ENCODE measurements at places on chromosomes 4 and X.

DNA sequence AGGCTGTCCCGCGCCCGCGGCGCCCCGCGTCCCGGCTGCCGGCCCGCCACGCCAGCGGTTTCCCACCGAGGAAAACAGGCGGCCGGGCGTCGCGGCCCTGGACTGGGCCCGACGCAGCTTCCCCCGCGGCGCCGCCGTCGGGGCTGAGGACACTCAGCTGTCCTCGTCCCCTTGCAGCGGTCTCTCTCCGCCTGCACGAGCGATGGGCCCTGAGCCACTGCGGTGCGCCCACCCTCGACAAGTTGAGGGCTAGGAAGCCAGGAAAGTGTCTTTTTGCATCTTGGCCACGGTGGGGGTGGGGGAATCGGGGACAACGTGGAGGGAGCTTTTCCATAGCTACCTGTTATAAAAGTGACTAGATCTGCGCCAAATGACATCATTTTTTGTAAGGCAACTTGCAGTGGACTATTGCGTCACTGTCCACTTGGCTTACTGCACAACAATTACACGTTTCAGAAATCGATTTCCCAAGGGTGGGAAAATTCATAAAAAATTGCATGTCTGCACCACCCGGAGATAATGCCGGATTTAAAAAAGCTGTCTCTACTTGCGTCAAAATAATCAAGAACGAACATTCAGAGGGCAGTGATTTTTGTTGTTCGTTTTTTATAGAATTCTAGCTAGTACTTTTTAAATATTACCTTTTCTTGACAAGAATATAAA, 1.1 kb downstream of the KLHL15 start:
- DNase-seq, result peak; percentile 6

DNA sequence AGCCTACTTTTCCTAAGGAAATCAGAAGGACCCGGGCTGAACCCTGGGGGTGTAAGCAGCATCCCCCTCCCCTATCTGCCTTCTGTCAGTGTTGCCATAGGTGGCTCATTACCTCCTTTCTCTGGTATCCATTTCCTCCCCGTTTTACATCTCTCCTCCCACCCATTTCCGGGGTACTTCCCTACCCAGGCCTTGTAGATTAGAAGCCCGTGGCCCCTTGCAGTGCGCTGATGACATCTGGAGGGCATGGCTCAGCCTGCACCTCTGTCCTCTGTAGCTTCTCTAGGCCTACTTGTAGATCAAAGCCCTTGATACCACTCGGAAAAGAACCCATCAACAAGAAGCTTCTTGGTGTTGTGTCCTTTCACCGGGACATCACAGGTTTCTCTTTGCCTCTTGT, 71.8 kb downstream of the NBDY start:
- DNase-seq, result peak; percentile 46

- no peak for DNase-seq
Measured at GRCh38 chrX:112164420-112164819, 81.8 kb upstream of the TRPC5 start.

DNA sequence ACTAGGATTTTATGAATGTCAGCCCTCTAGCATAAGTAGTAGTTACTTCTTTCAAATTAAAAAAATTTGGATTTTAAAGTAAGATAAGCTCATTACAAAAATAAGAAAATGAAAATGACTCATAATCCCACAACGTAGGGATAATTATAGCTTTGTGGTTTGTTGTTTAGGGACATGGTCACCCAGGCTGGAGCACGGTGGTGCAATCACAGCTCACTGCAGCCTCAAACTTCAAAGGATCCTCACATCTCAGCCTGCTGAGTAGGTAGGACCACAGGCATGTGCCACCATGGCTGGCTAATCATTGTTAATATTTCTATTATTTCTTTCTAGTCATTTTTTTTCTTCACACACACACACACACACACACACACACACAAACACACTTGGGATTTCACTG, 57.6 kb downstream of the PLAC1 start:
- DNase-seq, result no peak

- DNase-seq, result no peak
Measured at GRCh38 chr4:10078481-10079233, 37.9 kb downstream of the WDR1 start.

DNA sequence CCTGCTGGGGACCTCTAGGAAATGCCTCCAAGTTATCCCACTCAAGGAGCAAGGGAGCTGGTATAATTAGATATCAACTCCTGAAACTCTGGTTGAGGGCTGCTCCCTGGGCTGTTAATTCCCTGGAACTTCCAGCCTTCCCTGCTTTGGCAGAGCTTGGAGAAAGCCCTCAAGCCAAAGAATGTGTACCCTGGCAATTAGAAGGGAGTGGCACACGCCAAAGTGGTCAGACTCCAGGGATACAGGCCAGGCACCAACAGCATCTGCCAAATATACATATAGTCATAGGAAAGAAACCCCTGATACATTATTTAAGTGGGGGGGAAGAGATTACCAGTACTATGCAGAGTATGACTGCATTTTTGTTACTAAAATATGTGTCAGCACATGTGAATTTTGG, 616.8 kb downstream of the BCOR start:
- no peak for DNase-seq

GRCh38 chr4:113499696-113500095, 261.8 kb downstream of the CAMK2D start:
- DNase-seq, result no peak

- DNase-seq, result no peak
Measured at GRCh38 chrX:43580621-43581020, 75.5 kb upstream of the MAOA start.

- no peak for DNase-seq
Measured at GRCh38 chr4:42398171-42398870, 1.0 kb downstream of the SHISA3 start.

- no peak for DNase-seq
Measured at GRCh38 chr4:136741468-136741867, 790.8 kb downstream of the PCDH18 start.

DNA sequence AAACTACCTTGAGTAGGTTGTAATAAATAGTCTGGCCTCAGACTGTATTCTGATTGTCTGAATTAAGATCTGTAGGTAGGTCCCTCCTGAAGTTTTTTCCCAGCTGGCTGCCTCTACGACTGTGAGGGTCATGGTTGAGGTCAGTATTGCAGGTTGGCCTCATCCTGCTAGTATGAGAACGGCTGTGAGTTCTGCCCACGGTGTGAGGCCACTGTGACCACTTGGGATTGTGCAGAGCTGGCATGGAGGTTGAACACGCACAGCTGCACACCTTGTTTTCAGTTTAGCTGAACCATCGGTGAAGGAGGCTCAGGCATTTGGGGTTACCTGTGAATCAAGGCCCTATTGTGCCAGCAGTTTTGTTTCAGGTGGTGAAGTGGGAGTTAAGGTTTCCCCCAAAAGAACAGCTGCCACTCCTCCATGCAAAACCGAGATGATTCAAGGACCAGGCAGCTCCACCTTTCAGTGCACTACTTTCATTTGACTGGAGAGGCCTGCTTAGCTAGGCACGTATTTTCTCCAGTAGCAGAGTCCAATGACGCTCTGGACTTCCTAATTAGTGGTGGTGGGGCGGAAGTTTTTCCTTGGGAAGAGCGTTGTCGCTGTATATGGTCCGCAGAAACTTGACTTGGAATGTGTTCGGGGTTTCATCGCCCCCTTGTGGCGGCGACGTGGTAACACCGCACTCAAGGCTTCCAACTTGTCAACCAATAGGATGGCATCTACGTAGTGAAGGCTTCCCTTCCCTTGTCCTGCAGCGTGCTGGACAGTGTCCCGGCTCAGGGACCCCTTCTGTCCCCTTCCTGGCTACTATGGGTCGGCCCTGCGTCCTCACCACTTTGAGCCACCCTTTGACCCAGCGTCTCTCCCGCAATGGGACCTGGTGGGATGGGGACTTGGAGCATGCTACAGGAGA, 13.8 kb downstream of the CMC4 start:
- no peak for DNase-seq

DNA sequence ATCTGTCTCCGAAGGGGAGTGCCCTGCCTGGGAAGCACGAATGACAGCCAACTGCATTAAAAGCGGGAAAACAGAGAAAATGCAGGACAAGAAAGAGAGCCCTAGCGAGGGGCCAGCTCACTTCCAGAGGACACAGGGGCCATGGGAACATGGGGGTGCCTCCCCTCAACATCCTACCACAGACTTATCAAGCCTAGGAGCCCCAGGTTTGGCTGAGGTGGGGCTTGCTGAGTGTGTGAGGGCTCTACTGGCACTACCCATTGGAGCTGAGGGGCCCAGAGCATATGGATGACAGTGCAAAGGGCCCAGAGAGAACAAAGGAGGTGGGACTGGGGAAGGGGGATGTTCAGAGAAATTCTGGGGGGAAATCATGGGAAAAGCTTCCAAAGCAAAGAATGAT, 101.8 kb downstream of the PJA1 start:
- no peak for DNase-seq

- DNase-seq, result no peak
Measured at GRCh38 chr4:39883646-39884045, 94.1 kb downstream of the PDS5A start.

DNA sequence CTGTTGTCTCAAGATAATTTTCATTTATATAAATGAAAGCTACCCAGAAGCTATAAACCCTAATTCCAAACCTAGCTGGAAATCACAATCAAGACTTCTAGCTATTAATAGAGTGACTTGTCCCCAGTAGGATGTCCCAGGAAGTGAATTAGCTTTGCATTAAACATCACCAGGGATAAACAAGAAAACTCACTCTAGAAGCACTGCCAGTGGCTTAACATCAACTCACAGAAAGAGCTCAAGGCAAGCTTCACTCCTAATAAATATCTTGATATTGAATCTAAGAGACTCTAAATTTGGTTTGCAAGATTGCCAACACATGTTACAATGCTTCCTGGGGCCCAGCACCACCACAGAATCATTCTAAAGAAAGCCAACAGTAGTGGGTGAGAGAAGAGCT, 468.7 kb upstream of the FAM241A start:
- no peak for DNase-seq

DNA sequence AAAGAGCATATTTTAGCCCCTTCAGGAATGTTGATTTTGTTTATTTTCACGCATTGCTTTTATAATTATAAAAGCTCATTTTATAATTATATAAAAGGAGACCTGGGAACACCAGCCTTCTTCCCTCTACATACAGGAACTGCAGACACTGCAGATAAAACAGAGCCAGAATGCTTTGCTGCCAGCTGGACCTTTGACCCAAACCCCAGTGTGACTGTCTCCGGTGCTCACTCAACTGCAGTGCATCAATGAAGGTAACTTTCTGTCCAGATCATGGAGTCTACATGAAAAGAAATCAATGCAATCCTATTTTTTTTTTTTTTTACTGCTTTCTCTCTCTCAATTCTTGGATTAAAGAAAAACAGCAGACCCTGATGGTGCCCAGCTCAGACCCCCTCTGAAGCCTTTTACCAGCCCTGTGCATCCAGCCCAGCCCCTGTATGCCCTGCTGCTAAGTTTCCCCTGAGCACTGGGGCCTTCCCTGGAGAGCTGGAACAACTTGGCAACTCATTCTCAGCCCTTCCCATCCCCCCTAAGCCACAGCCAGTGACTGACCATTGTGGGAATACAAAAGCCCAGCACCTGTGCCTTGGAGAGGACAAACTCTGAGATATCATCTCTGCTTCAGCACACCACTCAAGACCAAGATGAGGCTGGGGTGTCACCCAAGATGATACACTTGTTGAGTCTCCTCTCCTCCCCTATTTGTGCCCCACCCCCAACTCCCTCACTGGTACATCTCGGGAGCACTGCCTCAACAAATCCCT, 182.1 kb downstream of the EVC2 start:
- DNase-seq, result no peak

- DNase-seq, result no peak
Measured at GRCh38 chr4:107148904-107149303, 112.8 kb upstream of the DKK2 start.

- no peak for DNase-seq
Measured at GRCh38 chr4:129905256-129905655, 809.3 kb downstream of the C4orf33 start.

DNA sequence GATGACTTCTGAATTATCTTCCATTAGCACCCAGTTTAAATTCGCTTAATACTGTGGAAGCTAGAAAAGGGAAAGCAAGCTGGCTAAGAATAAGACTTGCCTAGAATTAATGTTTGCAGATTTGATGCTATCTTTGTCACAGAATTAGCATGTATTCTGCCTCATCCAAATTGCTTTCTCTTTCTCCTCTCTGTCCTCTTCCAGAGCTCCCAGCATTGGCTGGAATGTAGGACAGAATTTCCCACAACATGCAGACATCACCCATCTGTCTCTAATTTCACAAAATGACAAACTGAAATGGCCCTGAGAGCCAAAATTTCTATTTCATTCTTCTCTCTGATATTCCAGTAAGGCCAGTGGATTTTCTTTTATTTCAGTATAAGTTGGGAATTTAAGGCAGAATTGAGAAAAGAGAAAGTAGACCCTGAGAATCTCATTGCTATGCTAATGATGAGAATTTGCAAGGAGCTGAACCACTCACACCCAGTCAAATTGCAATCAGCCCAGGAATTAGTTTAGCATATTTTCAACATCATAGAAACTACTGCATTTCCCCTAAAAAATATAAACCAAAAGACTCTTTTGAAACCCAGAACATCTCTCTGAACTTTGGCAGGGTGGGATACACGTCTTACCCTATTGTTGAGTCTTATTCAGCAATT, 188.8 kb downstream of the RCHY1 start:
- DNase-seq, result no peak

DNA sequence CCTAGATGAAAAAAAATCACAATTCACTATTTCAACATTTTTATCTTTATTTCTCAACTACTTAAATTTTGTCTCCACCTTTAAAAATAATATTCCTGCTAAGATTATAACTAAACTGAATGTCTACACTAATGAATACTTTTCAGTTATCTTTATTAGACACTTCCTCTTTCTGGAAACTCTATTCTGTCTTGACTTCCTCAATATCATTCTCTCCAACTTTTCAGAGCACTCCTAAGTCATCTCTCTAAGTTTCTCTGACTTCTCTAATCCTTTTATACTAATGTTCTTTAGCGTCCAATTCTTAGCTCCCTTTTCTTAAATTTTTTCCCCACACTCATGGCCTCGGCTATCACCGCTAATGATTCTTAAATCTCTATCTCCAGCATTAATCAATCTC, 374.2 kb downstream of the FBXO8 start:
- no peak for DNase-seq

DNA sequence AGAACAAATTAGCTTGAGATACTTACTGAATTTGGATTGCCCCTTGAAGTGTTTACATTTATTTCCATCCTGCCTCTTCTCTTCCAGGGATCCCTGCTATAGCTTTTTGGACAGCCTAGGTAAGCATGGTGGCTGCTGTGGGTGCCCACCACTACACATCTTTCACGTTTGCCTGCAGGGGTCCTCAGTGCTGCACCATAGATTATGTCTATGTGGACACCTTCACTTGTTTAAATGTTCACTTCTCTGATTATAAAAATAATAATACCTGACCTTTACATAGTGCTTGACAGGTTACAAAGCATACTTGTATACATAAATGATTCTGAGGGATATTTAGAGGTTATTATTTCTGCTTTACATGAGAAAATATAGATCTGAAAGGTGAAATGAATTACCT, 67.9 kb upstream of the SLC4A4 start:
- peak; percentile 8 for DNase-seq

- no peak for DNase-seq
Measured at GRCh38 chr4:179625406-179625805, 2183.2 kb upstream of the AGA start.

DNA sequence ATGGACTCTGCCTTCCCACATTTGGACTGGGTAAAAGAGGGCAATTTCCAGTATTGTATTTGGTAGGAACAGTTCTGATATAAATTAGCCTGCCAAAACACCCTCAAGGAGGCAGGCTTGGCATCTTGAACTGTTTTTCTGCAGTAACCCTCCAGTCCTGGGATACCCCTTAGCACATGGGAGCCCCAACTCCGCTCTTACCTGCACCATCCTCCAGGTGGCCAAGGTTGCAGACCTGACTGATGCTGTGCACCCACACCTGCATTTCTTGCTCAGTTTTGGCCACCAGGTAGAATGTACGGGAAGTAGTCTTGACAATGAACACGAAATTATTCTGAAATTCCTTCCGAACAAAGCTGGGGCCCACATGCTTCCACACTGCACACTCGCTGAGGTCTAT, 35.1 kb downstream of the GAB3 start:
- no peak for DNase-seq
